ENCODE measurements at places on chromosomes 2 and 18. TPM values are rescaled to one million over a fixed set of nuclear protein-coding genes. Genes with fewer than 3 reads are reported as not detected.

DNA sequence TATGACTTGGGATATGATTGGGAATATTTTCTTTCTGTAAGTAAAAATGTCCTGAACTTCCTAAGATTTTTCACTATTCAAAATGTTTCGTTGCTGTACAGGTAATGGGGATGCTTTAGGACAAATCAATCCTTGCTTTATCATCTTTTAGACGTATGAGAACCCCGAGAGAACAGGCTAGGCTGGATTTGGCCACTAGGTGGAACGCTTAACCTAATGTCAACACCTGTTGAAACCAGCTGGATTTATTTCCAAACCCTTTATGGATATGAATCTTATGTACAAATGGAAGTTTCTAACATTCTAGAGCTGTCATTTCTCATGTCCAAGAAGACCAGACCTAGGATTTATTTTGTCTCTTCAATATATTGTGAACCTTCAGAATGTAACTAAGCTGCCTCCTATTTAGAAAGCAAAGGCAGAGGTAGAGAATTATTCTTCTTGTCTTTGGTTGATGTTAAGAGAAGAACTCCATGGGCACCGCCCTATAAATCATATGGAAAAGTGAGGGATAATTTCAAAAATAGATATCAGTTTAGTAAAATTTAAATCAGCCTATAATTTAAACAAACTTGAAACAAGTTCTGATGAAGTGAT lies 96.7 kb downstream of the PMAIP1 start:
- DNase-seq = peak; percentile 53

DNA sequence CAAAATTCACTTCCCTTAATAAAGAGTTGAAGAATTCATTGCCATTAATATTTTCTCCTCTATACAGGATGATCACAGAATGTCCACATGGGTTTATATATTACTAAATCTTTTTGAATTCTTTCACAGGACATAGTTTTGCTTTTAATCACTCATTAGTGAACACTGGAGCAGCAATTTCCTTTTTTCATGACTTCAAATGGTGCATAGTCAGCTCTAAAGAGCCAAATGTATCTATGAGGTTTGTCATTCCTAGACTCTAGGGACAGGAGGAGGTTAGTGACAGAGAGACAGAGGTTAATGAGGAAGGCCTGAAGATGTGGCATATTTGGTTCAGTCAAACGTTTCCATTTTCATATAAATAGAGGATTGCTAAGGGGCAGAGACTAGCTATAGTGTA lies 111.8 kb downstream of the FSHR start:
- DNase-seq = no peak

- DNase-seq = no peak
Observed at GRCh38 chr2:106685180-106685897, 198.2 kb downstream of the CD8B2 start.

DNA sequence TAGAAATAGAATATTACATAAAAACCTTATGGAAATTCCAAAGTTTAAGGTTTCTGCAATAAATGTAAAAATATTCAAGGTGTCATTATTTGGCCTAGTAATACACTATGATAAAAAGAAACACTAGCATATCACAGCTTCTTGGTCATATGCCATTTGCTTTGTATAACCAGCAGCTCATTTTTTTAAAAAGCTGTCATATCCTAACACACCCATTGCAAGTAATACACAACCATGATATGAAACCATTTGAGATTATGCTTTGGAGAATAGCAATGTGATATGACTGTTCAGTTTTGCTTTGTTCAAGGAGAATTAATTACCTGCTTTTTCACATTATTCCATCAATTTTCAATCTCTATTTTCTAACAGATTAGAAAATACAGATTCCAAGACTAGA lies 149.0 kb downstream of the IKZF2 start:
- no peak for DNase-seq

GRCh38 chr2:41420219-41420618 lies 627.6 kb upstream of the PKDCC start:
- no peak for DNase-seq

GRCh38 chr2:11355194-11356053 lies 11.0 kb upstream of the ROCK2 start:
- DNase-seq = no peak

- peak; percentile 84 for DNase-seq
Observed at GRCh38 chr18:12287684-12288402, 20.2 kb upstream of the TUBB6 start.

- DNase-seq = no peak
Observed at GRCh38 chr2:234929002-234929401, 22.8 kb upstream of the SH3BP4 start.

GRCh38 chr2:223494942-223495341 lies 107.2 kb downstream of the SCG2 start:
- DNase-seq = no peak

- DNase-seq = no peak
Observed at GRCh38 chr2:172510088-172510487, 45.8 kb upstream of the PDK1 start.

DNA sequence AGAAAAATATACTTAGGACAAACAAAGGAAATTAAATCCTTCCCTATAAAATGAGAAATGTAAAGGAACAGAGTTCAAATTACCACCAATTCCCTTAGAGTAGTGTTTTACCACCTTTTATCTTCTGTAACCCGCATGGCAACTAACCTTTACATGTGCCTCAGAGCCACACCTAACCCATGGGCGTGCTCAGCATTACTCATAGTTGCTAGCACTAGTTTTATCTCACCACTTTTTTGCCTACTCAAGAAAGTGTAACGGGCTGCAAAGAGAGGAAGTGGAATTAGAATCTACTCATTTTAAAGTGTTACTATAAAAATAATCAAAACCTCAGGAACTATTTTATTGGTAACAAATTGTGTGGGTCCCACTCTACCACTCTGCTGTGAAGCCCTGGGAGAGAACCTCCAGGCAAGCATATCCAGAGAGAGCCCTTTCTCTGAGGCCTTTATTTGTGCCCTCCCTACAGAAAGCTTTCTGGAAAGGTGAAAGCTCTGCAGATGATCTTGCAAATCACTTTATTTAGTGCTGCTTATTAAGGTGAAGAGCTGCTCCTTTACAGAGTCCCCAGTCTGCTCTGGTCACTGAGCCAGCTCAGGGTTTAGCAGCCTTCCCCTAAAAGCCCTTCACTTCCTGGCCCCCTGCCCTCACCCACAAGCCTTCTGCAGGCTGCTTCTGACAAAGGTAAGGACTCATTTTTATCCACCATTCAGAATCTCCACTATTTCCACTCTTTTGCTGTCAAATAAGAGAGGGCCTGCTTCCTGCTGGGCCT lies 98.8 kb downstream of the TRABD2A start:
- peak; percentile 47 for DNase-seq

- no peak for DNase-seq
Observed at GRCh38 chr2:169107645-169108044, 38.3 kb downstream of the DHRS9 start.

DNA sequence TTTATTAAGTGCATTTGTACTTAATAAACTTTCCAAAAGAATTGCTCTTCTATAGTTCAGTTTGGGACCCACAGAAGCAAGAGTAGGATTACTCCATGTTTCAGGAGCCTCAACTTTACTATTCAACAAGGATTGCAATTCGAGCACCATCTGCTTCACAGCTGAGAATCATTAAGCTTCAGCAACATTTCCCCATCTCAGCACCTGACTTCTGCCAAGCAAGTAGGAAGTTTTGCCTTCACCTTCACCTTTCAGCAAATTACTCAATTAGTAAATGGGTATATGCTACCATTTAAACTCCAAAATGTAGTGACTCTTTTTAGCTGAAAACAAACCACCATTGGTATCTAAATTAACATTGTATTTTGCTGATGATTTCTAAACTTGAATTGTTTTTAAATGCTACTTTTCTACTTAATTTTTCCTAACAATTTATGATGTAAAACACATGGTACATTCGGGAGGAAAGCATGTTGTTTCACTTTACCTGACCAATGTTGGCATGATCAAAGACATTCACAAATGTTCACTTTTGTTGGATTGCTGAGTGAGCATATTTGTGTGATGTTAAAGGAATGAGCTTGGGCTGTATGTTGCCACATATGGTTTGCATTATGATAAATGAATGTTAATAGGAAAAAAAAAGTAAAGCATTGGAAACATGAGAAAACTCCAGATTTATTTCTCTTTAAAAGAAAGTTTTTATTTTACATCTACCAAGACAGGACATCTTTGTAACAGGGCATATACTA lies 159.2 kb downstream of the GULP1 start:
- no peak for DNase-seq

The ING5 gene
- total RNA-seq = 42.2 TPM

The MPP4 gene
- total RNA-seq = not detected

The ZSWIM2 gene
- not detected for total RNA-seq

The PLGLB1 gene
- total RNA-seq = 5.1 TPM

The TMEM198 gene
- 5.0 TPM for total RNA-seq

The KLHL30 gene
- total RNA-seq = 0.67 TPM

Measured in thyroid gland (tissue), 4 donors.